ENCODE measurements at places on chromosomes 5 and 9.

- no peaks in the 10 kb centered on the region for H3K36me3 ChIP-seq
- DNase-seq = no peak
- H3K4me3 ChIP-seq = no peak overlapping the region
Observed at GRCh38 chr5:176790941-176791340, 19.4 kb upstream of the UNC5A start.

GRCh38 chr5:132526974-132527564 is 16.3 kb downstream of the IL5 start:
- H3K4me1 ChIP-seq = peaks cover 5% of the 10 kb centered on the region
- no peak overlapping the region for H3K27ac ChIP-seq
- H3K4me3 ChIP-seq = no peak overlapping the region
- no peaks in the 10 kb centered on the region for H3K36me3 ChIP-seq

DNA sequence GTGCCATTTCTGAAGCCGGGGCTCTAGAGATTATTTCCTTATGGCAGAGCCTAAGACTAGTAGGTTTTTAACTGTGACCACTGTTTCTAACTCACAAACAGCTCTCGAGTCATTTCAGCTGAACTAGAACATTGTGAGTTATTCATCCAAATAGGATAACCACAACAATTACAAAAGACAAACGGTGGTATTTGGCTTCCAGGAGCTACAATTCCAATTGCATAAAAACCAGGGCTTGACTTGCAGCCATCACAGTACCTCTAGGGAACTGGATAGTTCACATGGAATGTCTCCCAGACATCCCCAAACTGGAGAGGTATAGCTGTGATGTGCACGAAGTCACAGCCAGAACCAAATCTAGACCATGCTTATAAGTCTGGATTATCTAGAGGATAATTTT is 224.8 kb downstream of the FAM114A2 start:
- no peaks in the 10 kb centered on the region for H3K4me1 ChIP-seq
- H3K27ac ChIP-seq = no peak overlapping the region
- no peaks in the 10 kb centered on the region for H3K36me3 ChIP-seq
- H3K27me3 ChIP-seq = no peaks in the 10 kb centered on the region
- H3K4me3 ChIP-seq = no peak overlapping the region

DNA sequence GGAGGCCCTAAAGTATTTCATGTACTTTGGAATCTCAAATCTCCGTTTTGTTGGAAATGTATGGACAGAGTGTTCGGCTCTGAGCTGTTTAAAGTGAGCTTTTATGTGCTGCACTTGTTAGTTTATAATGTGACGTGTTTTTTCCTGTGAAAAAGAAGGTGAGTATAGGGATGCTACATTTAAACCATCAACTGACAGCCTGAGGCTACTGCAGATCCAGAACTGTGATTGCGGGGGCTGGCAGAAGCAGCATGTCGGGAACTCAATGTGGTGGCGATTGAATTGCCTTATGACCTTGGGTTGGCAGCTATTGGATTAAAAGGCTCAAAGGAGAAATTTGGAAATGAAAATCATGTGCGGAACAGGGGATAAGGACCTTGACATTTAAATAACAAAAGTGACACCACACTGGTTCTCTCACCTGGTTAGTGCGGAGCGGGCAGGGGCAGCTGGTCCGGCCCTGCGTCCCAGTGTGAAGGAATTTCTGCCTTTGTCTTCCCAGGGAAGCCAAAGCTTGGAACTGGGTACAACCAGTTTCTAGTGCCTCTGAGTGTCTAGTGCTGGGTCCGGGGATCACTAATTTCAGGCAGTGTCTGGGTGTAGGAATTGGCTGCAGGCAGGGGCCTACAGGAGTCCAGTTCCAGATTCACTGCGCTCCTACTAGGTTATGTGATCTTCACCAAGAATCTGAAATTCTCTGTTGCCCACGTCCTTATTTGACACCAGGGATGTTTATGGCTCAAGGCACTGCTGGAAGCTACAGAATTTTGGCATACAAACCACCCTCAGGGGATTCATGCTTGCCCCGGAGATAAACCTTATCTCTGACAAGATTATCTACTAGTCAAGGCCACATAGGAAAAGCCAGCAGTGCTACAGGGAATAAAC is 120.7 kb upstream of the ERCC6L2 start:
- no peak for DNase-seq
- no peak overlapping the region for H3K27ac ChIP-seq
- no peaks in the 10 kb centered on the region for H3K4me1 ChIP-seq
- H3K4me3 ChIP-seq = no peak overlapping the region

GRCh38 chr9:121645853-121646807 is 5.3 kb upstream of the DAB2IP start:
- no peak overlapping the region for H3K27ac ChIP-seq
- H3K27me3 ChIP-seq = no peaks in the 10 kb centered on the region
- H3K4me3 ChIP-seq = no peak overlapping the region
- no peak for DNase-seq

DNA sequence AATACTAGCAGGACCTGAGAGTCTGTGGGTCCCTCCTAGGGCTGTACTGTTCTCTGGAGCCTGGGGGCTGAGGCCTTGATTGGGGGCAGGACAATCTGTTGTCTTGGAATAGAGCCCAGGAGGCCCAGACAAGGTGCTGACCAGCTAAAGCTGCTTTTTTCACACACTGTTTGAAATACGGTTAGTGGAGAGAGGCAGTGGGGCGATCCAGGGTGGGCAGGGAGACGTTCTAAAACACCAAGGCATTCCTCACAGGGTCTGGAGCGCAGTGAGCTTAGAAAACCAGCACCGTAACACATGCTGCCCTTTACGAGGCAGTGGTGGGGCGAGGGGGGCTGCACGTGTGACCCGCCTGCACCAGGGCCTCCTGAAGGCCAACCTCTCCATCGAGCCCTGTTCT is 55.1 kb downstream of the EHMT1 start:
- no peak overlapping the region for H3K4me3 ChIP-seq
- no peaks in the 10 kb centered on the region for H3K36me3 ChIP-seq

DNA sequence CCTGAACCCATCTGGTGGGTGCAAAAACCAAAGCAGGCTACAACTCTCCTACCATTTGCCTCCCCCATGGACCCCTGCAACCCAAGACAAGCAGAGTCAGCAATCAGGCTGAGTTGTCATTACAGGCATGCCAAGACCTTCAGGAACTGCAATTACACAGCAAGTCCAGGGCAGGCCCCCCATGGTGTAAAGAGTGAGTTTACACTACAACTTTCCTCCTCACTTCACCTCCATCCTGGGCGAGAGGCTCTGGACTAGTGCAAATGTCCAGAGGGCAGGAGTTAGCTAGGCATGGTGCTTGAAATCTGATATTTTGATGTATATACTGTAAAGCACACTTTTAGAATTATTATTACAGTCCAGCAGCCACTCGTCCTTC is 7.0 kb upstream of the P4HA2 start:
- no peaks in the 10 kb centered on the region for H3K27me3 ChIP-seq
- H3K36me3 ChIP-seq = no peaks in the 10 kb centered on the region
- H3K4me3 ChIP-seq = no peak overlapping the region
- no peak overlapping the region for H3K27ac ChIP-seq

DNA sequence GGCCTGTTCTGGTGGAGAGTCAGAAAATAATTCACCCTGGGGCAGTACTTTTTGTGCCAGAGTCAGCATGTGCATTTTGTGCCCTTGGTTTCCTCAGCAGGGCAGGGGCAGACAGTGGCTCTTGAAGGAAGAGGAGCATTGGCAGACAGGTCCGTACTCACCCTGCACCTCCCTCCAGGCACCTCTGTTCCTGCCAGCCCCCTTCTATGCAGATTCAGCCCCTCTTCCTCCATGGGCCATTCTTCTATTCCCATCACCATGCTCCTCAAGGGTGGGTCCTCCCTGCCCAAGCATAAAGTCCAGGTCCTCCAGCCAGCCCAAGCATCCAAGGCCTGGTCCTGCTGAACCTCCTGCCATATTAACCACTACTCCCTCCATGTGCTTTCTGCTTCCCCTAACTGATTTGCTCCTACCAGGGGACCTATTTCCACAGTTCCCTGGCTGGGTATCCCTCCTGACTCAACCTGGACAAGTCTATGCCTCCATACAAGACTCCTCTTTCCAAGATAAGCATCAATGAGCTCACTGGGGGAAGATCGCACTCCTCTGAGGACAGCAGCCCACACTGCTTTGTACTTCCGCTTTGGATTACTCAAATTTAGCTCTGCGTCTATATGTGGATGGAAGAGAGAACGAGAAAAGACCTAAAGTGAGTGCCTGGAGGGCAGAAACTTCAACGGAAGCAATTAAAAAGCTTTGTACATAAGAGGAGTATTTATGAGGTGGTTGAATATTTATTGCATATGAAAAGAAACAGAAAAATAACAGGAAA is 9.3 kb upstream of the ACSL6 start:
- no peaks in the 10 kb centered on the region for H3K36me3 ChIP-seq
- H3K27me3 ChIP-seq = no peaks in the 10 kb centered on the region
- H3K4me3 ChIP-seq = no peak overlapping the region
- no peak for DNase-seq
- H3K27ac ChIP-seq = no peak overlapping the region

GRCh38 chr9:14710804-14711203 is 11.7 kb downstream of the CER1 start:
- H3K27me3 ChIP-seq = no peaks in the 10 kb centered on the region
- no peaks in the 10 kb centered on the region for H3K4me1 ChIP-seq
- H3K27ac ChIP-seq = no peak overlapping the region
- no peak overlapping the region for H3K4me3 ChIP-seq
- no peak for DNase-seq

DNA sequence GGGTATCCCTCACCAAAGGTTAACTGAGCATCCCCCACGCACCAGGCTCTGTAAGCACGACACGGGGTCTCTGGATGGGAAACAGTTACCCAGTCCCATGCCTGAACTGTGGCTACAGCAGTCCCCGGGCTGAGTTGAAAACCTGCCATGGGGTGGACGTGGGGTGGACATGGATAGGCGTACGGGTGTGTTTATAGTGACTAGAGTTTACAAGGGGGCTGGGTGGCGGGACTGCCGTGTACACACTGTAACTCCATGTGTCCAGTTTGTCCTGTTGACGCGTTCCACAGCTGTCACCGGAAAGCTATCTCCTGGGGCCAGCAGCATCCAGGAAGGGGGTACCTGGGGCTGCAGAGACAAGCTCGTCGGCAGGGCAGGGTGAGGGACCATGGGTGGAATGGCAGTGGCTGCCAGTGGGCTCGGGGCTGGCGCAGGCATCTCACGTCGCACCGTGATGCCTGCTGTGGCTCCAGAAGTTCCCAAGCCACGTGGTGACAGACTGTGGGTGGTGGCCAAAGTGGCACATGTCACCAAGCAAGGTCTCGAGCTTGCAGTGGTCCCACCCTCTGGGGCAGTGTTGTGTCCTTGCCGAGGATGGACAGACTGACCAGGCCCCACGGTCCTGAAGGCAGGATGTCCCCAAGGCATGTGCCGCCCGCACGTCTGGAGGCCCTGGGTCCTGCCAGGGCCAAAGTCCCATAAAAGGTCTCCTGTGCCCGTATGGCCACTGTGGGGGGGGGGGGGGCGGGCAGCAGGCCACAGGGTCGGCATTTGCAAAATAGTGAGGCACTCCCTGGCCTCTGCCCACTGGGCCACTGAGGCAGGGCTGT is 29.3 kb upstream of the RNF130 start:
- H3K27me3 ChIP-seq = no peaks in the 10 kb centered on the region
- H3K4me1 ChIP-seq = no peaks in the 10 kb centered on the region
- no peak for DNase-seq
- no peaks in the 10 kb centered on the region for H3K36me3 ChIP-seq
- H3K4me3 ChIP-seq = no peak overlapping the region
- H3K27ac ChIP-seq = no peak overlapping the region

GRCh38 chr9:35272989-35273388 is 111.2 kb downstream of the UNC13B start:
- H3K36me3 ChIP-seq = no peaks in the 10 kb centered on the region
- H3K27me3 ChIP-seq = no peaks in the 10 kb centered on the region
- no peak overlapping the region for H3K4me3 ChIP-seq
- peaks cover 32% of the 10 kb centered on the region for H3K4me1 ChIP-seq
- no peak overlapping the region for H3K27ac ChIP-seq
- no peak for DNase-seq

DNA sequence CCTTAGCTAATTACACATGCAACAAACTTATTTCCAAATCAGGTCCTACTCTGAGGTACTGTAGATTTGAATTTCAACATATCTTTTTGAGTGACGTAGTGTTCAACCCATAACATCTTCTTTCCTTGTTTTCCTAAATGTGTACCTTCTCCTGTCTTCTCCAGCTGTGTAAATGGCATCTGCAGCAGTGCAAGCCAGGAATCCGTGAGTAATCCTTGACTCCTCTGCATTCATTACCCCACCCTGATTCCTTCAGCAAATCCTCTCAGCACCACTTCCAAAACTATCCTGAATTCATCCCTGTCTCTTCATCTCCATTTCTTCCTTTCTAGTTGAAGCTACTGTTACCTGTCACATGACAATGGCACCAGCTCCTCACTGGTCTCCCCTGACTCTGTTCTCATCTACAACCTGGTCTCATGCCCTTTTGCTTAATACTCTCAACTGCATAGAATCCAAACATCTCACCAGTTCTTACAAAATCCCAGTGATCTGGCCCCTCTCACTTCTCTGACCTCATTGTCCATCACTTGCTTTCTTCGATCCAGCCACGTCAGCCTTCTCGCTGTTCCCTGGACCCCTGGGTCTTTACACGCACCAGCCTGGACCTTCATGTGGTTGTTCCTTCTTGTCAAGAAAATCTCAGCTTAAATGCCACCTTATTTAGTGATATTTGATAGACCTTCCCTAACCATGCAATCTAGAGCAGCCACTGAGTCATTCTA is 14.6 kb upstream of the TRAF1 start:
- peak overlapping the region; percentile 81 for H3K27ac ChIP-seq
- H3K4me3 ChIP-seq = no peak overlapping the region
- no peaks in the 10 kb centered on the region for H3K36me3 ChIP-seq
- DNase-seq = no peak
- H3K27me3 ChIP-seq = no peaks in the 10 kb centered on the region

DNA sequence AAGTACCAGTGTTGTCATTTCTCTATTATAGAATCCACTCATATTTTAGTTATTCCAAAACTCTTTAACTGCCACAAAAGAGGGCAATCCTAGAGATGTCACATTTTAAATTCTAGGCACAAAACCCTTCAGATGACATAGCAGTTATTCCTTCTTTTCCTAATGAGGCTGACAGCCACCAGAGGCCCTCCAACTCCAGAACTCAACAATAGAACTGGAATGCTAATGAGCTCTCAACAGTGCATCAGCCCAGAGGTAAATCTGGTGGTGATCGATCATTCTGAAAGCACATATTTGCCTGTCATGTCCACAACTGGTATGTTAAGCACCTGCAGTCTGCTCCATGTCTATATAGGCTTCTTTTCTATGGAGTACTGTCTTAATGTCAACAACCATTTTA is 40.2 kb upstream of the RAB3C start:
- H3K4me3 ChIP-seq = no peak overlapping the region
- H3K27me3 ChIP-seq = no peaks in the 10 kb centered on the region
- DNase-seq = no peak
- no peaks in the 10 kb centered on the region for H3K36me3 ChIP-seq

DNA sequence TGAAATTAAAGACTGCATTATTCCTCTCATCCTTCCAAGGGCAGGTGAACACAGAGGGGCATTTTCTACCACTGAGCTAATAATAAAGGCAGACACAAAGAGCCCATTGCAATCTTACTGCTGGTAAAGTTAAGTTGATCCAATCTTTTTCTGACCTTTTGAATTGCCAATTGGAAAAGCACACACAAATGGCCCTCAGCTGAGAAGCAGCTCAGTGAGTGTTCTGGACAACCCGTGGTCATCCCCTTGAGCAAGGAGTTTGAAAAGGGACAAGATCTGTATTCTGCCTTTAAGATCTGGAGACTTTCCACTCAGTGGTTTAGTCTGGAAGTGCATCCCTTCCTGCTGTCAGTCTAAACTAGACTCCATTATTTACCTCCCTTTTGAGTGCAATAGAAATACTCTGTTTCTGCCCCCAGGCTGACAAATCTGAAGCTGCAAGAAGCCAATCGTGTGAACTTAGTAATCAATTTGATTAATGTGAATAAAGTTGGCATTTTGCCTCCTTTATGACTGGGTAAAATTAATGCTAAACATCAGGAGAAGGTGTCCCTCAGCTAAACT is 835.7 kb downstream of the MAT2B start:
- no peaks in the 10 kb centered on the region for H3K4me1 ChIP-seq
- DNase-seq = no peak
- no peaks in the 10 kb centered on the region for H3K27me3 ChIP-seq
- H3K36me3 ChIP-seq = no peaks in the 10 kb centered on the region

Measured in thoracic aorta (tissue), 2 donors.